ENCODE measurements at places on chromosomes 6 and 20.
A peak's percentile ranks its signal among the peaks of the same experiment; 100 is the strongest.

DNA sequence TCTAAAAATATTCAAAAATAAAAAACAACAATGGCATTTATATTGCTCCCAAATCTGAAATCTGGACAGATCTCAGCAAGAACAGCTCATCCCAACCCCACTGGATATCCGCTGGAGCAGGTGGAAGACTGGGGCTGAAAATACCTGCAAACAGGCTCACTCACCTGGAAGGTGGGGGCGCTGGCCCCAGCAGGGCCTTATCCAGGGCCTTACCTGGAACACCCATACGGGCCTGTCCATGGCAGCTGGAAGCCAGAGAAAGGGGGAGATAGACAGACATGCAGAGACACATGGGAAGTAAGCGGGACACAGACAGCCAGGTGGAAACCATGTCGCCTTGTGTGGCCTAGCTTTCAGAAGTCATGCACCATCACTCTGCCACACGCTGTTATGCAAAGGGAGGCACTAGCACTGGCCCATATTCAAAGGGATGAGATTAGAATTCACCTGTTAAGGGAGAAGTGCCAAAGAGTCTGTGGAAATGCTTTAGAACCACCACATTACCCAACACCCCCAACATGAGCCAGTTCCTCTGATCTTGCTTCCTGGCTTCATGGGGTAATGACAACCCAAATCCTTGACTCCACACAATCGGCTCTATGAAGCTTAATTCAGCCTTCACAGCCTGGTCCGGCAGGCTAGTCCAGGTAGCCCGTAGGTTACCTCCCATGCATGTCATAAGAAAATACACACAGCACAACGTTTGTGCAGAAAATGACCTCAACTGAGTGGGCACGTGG lies 99.0 kb upstream of the CDYL start:
- DNase-seq: no peak

DNA sequence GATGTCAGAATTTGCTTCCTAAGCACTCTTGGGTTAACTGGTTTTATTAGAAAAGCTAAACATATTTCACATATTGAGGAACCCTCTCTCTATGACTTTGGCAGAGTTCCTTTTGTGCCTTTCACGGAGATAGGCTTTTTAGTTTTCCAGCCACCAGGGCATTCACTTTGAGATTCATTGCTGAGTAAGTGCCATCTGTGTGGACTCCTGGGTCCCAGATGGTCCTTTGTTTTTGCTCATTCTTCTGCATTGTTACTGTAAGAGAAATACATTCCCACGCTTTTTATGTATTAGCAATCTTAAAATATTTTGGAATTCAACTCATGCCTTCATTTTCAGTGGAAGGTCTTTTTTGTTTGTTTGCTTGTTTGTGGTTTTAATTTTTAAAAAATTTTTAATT lies 76.3 kb upstream of the PHACTR2 start:
- DNase-seq: no peak

GRCh38 chr6:97909380-97909779 lies 626.4 kb upstream of the MMS22L start:
- no peak for DNase-seq

DNA sequence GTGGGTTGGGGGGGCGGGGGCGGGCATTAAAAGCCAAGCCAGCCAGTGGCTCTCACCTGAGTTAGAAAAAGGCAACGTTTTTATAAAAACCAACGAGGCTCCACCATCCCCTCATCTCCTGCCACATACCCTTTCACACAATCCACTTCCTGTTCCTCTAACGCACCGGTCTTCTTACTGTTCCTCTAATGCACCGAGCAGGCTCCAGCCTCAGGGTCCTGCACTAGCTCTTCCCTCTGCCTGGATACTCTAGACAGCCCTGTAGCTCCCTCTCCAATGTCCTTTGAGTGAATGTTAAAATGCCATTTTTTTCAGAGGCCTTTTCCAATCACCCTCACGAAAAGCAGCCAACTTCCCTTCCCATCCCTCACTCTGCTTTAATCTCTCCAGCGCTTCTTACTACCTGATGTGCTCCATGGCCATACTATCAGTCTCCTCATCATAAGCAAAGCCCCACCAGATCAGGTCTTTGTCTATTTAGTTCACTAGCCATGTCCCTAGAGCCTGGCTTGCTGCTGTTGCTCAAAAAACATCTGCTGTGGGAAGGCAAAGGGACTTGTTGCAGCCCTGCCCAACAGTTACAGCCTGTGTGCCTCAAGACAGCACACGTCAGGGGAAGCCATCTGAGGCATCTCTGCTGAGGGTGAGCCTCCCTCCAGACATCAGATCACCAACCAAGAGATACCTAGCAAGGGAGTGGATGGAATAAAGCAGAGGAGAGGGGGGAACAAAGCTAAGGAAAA lies 3.9 kb downstream of the FKBP1A start:
- DNase-seq: no peak

DNA sequence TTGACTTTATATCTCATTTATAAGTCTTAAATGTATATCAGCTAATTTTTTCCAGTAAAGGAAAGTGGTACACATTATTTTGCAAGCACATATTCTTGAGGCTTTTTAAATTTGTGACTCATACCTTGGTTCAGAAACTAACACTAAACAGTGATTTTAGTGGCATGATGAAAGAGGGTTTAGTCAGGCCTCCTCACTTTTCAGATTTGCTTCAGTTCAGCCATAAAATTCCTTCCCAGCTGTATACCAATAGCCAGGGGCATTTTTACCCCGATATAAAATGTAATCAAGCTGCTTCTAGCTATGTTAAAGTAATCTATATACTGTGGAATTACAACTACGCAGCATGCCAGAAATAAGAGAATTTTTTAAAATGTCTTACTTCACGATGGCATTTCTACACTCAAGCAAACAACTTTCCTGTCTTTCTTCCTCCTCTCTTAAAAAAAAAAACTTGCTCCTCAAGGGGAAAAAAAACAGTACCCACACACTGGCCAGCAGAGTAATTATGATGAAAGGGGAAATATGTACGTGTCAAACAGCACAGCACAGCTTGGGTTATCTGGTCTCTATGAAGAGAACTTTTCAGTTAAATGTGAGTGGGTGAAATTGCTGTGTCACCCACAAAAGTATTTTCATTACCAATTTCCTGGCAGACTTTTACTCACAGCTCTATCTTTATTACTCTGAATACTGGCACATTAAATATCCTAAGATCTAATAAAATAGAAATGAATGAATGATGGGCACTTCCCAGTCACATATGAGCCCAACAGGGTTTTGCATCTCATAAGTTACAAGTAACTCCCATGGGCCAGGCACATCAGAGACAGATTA lies 244.8 kb upstream of the TENT5A start:
- DNase-seq: no peak

- DNase-seq: no peak
Observed at GRCh38 chr20:37071481-37071911, 24.3 kb downstream of the RBL1 start.

- peak; percentile 20 for DNase-seq
Observed at GRCh38 chr20:50635676-50636600, 55.4 kb downstream of the RIPOR3 start.

DNA sequence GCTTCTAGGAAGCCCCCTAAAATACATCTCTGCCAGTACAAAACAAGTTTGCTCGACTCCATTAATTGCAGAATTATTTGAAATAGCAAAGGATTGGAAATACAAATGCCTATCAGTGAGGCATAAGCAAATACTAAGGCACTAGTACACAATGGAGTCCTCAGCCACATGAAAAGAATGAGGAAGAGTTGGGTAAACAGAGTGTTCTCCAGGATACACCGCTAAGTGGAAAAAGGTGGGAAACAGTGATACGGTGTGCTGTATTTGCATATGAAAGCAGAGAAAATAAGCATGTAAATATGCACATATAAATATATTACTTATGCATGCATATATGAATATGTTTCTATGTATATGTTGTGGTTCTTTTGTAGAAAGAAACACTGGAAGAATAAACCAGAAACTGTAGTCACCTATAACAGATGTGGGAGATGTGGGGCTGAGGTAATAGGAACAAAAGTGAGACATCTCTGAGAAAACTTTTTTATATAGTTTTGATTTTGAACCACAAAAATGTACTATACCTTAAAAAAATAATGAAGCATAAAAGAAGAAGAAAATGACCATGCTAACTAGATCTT lies 143.4 kb upstream of the MYLIP start:
- DNase-seq: no peak

DNA sequence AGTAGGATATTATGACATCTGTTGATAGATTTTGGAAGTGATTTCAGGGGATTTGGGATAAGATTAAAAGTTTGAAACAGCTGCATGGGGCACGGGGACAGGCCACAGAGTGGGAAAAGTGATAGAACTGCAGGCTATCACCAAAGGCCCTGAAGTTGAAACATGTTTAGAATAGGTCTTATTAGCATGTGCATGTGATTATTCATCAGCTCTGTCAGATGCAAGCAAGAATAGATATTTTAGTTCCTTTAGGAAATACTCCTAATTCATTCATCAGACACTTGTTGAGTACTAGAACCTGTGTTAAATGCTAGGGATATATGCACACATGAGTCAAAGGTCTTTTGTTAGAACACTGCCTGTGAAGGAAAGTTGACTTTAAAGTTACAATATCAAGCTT lies 261.2 kb upstream of the MAN1A1 start:
- DNase-seq: no peak

- DNase-seq: no peak
Observed at GRCh38 chr6:147806697-147807096, 298.2 kb downstream of the SAMD5 start.

DNA sequence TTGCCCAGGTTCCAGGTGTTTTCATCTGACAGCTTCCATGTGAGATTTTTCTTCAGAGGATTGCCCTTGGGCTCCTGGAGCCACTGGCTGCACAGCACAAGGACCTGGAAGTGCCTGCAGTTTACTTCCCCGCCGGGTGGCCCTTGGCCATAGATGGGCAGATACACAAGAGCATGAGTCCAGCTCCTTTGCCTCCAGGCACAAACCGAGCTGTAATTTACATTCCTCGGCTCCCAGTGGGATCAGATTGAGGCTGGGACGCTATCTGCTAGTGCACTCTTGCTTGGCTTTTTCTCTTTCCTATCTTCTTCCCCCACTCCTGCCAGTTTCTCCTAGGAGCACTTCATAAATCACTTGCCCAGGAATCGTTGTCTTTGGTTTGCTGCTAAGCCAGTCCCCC lies 85.4 kb upstream of the RALY start:
- DNase-seq: no peak

All from activated T-helper 1 cell treated with anti-CD3 and anti-CD28 coated beads, Interleukin-2, amount 50 U/mL, for 16 hours (primary cell).